ENCODE measurements at places on chromosomes 1 and 21.

DNA sequence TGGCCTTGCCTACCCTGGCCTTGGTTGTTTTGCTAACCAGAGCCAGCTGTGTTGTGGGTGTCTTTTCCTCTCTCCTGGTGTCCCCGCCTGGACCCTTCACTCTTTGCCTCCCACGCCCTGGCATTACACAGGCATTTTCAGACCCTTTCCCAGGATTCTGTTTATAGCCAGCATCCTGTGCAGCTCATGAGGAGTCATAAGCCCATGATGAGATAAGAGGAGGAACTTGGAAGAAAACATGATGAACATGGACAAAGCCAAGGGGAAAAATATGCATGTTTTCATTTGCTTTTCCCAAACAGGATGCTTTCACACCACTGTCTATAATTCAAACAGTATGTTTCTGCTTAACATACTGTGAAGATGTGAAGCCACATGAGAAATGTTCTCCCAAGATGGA lies 18.7 kb upstream of the WARS2 start:
- DNase-seq, result no peak

- no peak for DNase-seq
Observed at GRCh38 chr1:154557939-154558719, at the start of gene UBE2Q1. TSS of gene UBE2Q1 (minus strand) at chr1:154558662. CDS start at chr1:154558553, 109 bp downstream.

DNA sequence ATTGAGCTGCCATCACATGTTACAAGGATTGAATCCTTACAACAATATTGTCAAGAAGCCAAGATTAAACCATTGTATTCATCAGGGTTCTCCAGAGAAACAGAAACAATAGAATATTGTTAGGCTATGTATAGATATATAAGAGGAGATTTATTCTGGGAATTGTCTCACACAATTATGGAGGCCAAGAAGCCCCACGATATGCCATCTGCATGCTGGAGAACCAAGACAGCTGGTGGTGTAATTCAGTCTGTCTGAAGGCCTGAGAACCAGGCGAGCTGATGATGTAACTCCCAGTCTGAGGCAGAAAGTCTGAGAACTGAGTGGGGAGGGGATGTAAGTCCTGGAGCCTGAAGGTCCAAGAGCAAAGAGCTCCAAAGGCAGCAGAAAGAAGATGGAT lies 14.5 kb upstream of the TTF2 start:
- no peak for DNase-seq

- DNase-seq, result no peak
Observed at GRCh38 chr1:2290171-2290578, 62.1 kb downstream of the SKI start.

DNA sequence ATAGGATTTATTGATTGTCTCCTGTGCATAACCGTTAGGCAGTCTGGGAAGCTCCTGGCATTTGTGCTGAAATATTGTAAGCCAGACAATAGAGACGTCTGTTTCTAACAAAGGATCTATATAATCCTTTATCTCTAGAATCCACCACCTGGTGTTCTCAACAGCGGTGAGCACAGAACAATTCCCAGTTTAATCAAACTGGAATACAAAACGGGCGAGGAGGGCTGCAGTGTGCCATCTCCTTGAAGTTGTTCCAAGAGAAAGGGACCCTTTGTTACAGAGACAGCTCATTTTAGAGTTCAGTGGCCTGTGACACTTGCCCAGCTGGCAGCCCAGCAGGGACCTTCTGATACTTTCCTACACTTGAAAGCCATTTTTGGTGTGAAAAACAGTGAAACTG lies 162.8 kb upstream of the IVNS1ABP start:
- DNase-seq, result no peak

Measured in activated CD4-positive, alpha-beta T cell treated with anti-CD3 and anti-CD28 coated beads, Interleukin-2, amount 50 U/mL, for 4 hours (primary cell).